ENCODE measurements at places on chromosomes 3 and 15. TPM values are rescaled to one million over a fixed set of nuclear protein-coding genes. Genes with fewer than 3 reads are reported as not detected.

DNA sequence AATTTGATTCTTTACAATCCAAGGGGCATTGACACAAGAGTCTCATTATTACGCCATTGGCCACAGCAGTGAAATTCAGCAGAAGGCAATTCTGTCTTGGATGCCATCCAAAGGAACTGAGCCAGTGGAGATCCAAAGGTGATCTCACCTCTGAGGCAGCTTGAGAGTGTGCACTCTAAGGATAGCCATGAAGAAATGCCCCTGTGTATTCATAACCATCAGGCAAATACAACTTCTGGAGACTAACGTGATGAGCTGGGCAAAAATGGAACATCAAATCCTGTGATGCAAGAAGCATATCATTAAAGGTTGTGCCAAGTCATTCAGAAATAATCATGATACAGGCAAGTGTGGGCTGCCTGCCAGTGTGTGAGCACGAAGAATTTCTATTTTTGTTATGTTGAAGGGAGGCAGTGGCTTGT, 41.4 kb downstream of the ROBO2 start:
- DNase-seq: no peak

DNA sequence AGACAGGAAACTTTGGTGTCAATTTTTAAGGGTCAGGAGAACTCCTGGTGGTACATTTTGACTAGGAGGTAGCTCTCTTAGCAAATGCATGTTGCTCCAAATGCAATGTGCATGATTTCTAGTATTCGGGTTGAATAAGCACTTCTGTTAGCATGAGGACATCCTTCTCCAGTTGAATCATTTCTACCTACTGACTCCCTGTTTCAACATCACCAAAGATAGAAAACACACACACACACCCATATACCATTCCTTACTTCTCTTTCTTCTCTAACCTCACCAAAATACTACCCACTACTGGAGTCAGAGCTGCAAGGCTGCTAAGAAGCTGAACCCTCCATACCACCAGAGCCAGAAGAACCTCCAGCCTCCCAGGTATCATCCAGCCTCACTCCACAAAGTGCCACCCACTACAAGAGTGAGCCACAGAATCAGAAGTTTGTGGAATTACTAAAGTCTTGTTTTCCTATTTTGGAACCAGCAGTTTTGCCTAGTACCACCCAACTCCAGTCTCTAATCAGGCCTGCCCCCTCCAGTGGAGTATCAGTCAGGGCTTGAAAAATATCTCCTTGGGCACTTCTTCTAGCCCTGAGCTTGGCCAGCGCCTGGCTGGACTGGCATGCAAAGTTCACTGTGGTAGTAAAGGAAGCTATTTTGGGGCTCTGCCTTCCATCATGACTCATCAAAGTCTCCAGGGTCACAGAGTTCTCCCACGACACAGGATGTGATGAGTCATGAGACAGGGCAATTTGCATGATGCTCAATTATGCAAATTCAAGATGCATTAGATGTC, 110.3 kb downstream of the CYP19A1 start:
- peak; percentile 11 for DNase-seq

- DNase-seq: no peak
These were observed 85.1 kb upstream of the PIAS1 start for GRCh38 chr15:67968966-67969365.

DNA sequence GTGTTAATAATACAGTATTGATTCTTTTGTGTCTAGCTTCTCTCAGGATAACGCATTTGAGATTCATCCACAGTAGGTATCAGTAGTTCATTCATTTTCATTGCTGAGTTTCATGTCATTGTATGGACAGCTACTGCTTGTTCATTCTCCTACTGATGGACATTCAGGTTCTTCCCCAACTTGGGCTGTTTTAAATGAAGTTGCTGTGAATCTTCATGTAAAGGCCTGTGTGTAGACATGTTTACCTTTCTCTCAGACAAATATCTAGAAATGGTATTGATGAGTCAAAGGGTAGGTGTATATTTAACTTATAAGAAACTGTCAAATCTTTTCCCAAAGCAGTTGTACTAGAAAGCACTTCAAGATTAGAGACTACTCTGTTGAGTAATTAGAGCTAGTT, 26.7 kb downstream of the MCF2L2 start:
- DNase-seq: no peak

DNA sequence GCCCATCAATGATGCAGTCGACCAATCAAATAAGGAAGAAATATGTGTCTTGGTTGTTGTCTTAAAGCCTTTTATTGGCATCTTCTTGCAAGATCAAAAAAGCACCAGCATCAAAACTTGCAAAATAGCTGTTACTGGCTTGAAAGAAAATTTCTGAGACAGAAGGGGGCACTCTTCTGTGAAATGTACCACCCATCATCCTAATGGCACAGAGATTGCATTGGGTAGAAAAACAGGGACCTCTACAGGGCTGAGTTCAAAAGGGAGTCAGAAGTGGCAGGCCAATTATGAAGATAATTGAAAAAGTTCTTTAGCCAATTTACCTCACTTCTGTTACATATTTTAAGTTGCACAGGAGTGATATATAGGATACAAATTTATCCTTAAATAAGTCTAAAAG, 122.3 kb upstream of the GPR149 start:
- no peak for DNase-seq

DNA sequence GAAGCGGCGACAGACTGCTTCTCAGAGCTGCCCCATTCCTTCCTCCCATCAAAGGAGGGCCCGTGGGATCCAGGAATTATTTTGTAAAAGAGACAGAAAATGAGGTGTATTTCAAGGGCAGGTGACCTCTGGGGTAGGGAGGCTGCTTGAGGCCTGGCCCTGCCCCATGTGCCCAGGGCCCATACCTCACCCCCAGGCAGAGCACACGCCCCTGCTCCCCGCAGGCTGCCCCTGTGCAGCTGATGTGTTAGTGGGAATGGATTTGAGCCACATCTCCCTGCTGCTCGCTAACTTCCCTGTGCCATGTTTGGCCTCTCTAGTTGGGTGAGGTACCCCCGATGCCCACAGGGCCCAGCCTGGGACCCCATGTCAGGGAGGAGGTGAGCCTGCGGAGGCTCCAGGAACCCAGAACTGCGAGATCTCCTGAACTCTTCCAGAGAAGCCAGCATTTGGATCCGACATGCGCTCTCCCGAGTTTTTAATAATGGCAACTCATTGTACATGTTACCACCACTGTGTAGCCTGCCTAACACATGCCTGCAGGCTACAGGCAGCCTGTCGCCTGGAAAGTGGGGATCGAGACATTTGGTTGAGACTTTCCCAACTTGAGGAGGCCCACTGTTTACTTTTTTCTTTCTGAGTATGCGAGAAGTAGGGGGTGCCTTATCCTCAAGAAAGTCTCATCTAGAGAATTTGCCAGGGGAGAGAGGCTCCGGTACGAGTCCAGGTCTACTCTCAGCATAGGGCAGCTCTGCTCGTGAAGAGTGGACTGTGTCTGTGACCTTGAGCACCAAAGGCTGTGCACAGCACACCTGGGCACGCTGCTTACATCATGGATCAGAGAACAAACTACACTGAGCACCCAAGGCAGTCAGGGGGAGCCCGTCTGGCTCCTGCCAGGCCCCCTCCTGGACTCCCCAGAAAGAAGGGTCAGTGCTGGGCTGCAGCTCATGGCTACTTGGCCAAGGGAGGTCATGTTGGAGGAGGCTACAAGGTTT, 36.1 kb downstream of the PCSK6 start:
- DNase-seq: no peak

GRCh38 chr15:95866711-95867440, 463.6 kb upstream of the NR2F2 start:
- DNase-seq: no peak

DNA sequence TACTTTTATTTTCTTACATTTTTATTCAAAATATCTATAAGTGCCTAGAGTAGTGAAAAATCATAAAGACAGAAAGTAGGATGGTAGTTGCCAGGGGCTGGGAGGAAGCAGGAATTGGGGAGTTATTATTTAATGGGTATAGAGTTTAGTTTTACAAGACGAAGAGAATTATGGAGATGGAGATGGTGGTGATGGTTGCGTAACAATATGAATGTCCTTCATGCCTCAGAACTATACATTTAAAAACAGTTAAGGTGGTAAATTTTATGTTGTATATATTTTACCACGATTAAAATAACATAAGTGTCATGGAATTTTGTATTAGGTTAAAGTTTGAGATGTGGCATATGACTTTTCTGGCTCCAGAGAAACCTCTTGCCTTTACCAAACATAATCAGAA, 171.4 kb downstream of the MYRIP start:
- no peak for DNase-seq

DNA sequence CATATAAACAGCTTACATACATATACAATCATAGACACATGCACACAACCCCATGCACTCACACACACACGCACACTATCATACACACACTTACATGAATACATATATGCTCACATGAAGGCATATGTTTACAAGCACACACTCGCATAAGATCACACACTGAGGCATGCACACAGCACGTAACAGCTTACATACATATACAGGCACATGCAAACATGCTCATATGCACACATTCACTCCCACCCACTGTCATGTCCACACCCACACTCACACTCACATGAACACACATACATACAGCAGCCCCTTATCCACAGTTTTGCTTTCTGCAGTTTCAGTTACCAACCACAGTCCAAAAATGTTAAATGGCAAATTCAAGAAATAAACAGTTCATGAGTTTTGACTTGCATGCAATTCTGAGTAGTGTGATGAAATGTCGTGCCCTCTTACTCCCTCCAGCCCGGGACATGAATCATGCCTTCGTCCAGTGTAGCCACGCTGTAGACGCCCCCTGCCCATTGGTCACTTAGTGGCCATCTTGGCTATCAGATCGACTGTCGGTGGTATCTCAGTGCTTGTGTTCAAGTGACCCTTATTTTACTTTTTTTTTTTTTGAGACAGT, 27.8 kb downstream of the MEGF11 start:
- DNase-seq: no peak

DNA sequence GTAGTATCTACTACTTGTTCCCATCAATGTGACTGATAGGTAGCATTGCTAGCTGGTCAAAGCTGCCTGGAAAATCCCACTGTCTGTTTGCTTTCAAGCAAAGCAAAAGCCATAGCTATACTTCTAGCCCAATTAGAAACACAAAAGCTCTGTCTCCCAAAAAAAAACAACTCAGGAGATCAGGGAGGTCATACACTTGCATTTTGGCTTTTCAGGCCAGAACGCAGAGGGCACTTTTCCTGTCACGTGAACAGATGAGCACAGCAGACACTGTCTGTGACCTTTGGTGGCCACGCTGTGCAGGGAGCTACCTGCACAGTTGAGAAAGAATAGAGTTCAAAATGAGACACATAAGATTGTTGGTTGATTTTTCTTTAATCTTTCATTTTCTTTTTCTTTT, 441.7 kb upstream of the PDZRN3 start:
- no peak for DNase-seq

DNA sequence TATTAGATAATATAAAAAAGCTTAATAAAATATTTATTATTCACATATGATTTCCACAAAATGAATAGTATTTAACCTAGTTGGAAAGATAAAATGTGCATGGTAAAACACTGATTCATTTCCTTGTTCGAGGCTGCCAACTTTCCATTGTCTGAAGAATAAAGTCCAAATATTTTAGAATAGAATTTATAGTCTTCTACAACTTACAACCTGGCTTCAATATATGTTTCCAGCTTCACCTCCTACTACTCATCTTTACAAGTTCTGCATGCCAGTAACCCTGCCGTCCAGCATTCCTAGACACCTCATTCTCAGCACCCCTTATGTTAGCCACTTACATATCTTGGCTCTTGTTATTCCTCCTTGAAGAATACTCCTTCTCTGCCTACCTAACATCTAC, 244.5 kb downstream of the FGF12 start:
- no peak for DNase-seq

DNA sequence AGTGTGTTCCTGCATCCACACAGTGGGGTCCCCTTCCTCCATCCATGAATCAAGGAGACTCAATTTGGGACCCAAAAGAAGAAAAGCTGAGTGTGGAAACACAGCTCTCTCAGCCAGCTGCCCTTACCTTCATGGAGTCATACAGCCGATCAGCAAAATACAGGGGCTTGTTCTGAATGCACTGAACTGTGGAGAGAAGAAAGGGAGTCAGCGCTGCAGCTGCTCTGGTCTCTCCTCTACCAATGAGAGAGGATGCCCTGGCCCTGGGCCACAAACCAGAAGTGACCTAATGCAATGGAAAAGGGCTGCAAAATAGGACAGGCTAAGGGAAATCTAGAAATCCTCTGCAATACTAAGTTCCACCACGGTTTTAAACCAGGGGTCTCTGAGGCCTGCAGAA, 46.7 kb downstream of the ANXA2 start:
- DNase-seq: no peak

DNA sequence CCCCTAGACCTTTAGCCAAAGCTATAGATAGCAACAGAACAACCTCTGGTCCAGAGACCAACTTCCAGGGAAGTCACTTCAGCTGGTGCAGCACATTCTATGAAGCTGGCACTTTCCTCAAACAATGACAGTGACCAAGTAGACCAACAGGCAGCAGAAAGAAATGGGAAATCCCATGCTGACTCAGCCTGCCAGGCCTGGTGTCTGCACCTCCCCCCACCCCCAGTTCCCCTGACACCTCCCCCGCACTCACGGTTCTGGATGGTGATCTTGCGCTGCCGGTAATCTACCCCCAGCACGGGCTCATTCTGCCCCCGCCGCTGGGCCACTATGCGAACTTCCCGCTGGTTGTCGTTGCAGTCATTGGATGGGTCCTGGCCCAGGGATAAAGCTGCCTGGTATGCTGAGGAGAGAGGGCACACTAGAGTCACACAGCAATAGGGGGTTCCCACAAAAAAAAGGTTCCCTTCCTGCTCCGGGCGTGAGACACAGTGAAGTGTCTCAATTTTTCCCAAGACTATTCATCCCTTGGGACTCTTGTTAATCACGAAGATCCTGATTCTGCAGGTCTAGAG, 17.0 kb downstream of the ILDR1 start:
- no peak for DNase-seq

DNA sequence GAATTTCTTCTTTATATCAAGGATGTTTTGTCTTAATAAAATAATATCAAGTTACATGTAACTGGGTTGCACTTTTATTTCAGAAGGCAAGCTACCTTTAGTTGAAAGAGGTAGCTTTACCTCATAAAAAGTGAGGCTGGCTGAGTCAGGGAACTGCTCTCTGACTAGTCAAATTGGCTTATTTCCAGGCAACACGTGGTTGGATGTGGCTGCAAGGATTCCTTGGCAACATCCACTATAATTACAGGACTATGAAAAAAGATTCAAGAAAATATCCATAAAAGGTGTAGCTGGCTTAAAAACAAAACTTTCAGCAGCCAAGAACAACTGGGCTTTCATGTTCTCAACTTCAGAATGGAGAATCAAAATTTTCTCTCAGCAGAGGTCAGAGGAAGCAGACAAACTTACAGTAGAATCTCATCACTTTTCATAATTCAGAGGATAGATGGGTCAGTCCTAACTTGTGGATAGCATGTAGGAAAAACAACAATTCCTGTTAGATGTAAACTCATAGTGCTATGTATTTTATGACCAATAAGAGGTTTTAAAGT, 779.1 kb downstream of the MECOM start:
- DNase-seq: no peak

Gene NTRK3
- 0.24 TPM for total RNA-seq

Gene GABRB3
- not detected for total RNA-seq

Gene CCR3
- not detected for total RNA-seq

Gene PIGZ
- total RNA-seq: 1.2 TPM

Gene LRRC2
- not detected for total RNA-seq

Gene LRRC31
- not detected for total RNA-seq

Gene TTLL3
- 33.6 TPM for total RNA-seq

Gene CA12
- total RNA-seq: 0.29 TPM

Gene ALS2CL
- 0.10 TPM for total RNA-seq

Gene B3GNT5
- total RNA-seq: 17.0 TPM

Measured in activated T-helper 1 cell treated with anti-CD3 and anti-CD28 coated beads, Interleukin-12 subunit alpha, Interleukin-12 subunit beta, Interleukin-2, Interleukin-4 antibody, amounts not matched to agents 30 ng/mL and 10 ng/mL and 1 ng/mL, durations not matched to agents 14 hours and 24 hours and 36 hours (primary cell).